Activated naive CD4-positive, alpha-beta T cell (primary cell): ENCODE measurements at places on chromosomes 12 and 14.

GRCh38 chr14:101318271-101318670, 243.0 kb upstream of the DIO3 start:
- no peak for DNase-seq

DNA sequence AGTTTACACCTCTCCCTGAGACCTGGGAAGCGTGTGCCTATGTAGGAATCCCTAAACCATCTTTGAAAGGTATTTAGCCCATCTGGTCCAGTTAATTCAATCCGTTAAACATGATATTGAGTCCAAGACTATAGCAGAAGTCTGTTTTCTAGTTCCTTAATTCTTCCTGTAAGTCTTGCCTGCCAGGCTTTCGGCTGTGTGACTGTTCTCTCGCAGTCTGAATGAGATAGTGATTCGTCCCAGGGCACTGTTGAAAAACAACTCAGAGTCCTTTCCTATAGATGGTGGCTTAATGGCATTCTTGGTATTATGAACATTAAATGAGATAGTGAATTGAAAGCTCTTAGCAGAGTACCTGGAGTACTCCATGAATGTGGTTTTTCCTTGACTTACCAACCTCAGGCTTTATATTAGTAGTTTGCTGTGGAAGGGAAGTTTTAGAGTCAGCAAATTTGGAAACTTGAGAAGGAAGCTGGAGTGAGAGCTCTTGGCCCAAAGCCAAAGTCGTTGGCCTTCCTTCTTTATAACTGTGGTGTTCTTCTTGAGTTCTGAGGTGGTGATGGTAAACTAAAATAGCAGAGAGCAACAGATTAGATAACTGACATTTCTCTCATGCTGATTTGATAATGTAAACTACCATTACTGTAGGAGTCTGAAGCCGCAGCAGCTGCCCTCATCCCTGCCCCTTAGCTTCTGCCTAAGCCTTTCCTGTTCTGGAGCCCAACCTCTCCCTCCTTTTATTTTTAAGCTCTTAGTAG, 76.5 kb downstream of the TGFB3 start:
- no peak for DNase-seq

DNA sequence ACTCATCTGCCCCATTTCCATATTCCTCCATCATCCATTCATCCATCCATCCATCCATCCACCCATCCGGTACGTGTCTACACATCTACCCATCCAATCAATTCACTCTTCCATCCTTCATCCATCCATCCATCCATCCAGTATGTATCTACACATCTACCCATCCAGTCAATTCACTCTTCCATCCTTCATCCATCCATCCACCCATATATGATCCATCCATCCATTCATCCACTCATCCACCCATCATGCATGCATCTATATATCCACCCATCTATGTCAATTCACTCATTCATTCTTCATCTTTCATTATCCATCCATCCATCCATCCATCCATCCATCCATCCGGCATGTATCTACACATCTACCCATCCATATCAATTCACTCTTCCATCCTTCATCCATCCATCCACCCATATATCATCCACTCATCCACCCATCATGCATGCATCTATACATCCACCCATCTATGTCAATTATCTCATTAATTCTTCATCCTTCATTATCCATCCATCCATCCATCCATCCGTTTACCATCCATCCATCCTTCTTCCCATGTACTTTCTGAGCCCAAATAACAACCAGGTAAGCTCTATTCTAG, 108.6 kb upstream of the NOS1 start:
- DNase-seq: no peak

DNA sequence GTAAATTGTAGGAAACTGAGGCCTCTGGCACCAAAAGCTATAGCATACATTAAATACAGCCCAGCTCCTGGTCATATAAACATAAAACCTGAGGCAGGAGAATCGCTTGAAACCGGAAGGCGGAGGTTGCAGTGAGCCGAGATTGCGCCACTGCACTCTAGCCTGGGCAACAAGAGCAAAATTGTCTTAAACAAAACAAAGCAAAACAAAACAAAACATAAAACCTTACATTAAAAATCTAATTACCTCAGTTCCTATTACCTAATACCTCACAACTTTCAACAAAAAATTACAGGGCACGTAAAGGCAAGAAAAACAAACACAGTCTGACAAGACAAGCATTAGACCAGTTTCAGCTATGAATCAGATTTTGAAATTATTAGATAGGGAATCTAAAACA, 36.7 kb downstream of the TMEM116 start:
- DNase-seq: no peak
